NCI-H82 (cell line): ENCODE measurements at places on chromosomes 7 and 10.
A peak's percentile ranks its signal among the peaks of the same experiment; 100 is the strongest.

- peak; percentile 48 for DNase-seq
These were observed 101.0 kb downstream of the HERPUD2 start for GRCh38 chr7:35593899-35594298.

DNA sequence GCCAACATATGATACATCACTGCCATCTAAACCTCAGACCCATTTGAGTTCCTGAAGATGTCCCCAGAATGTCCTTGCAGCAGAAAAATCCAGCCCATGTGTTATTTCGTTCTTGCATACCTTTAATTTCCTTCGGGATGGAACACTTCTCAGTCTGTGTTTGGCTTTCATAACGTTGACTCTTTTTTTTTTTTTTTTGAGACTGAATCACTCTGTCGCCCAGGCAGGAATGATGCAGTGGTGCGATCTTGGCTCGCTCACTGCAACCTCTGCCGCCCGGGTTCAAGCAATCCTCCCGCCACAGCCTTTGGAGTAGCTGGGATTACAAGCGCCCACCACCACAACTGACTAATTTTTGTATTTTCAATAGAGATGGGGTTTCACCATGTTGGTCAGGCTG lies 148.8 kb upstream of the TNRC18 start:
- no peak for DNase-seq

GRCh38 chr7:54722026-54722425 lies 37.0 kb downstream of the SEC61G start:
- no peak for DNase-seq

DNA sequence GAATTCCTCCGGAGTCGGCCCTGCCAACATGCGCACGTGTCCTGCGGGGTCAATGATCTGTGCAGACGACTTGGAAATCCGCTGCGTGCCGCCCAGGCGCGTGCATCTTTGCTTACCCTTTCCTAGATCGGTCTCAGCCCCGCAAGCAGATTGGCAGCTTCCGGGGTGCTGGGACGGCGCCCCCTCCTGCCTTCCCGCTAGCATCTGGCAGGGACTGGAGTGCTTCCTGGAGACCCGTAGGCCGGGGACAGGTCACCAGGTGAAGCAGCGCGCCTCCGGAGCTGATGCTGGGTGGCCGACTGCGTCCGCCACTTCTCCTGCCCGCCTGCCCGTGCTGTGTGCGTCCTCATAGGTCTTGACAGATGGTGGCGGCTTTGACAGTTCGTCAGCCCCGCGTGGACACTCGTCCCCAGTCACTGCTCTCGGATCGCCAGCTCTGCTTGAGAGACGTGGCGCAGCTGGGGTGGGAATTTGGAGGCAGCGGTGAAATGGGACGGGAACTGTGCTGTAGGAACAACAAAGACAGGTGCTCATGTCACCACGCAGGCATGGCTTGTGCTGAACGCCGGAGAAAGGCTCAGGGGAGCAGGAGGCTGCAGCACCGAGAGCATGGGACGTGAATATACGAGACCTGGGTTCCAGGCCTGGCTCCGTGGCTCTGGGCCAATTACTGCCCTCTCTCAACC lies 21.9 kb upstream of the KCNK18 start:
- peak; percentile 38 for DNase-seq

GRCh38 chr10:76382381-76382851 lies 951.0 kb downstream of the LRMDA start:
- no peak for DNase-seq

GRCh38 chr10:116208956-116209567 lies 63.9 kb downstream of the GFRA1 start:
- no peak for DNase-seq

DNA sequence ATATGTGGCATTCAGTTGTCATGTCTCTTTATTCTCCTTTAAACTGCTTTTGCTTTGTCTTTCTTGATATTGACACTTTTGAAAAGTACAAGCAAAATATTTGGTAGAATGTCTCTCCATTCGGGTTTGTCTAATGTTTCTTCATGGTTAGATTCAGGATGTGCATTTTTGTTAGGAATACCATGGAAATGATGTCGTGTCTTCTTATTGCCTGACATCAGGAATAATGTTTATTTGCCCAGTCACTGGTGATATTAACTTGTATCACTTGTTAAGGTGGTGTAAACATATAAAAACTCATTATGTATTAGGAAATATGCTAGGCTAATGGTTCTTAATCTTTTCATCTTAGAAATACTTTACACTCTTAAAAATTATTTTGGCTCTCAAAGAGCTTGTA lies 43.4 kb downstream of the CDK1 start:
- no peak for DNase-seq

- DNase-seq = peak; percentile 35
These were observed 236.2 kb downstream of the DNAJB9 start for GRCh38 chr7:108805808-108806397.

DNA sequence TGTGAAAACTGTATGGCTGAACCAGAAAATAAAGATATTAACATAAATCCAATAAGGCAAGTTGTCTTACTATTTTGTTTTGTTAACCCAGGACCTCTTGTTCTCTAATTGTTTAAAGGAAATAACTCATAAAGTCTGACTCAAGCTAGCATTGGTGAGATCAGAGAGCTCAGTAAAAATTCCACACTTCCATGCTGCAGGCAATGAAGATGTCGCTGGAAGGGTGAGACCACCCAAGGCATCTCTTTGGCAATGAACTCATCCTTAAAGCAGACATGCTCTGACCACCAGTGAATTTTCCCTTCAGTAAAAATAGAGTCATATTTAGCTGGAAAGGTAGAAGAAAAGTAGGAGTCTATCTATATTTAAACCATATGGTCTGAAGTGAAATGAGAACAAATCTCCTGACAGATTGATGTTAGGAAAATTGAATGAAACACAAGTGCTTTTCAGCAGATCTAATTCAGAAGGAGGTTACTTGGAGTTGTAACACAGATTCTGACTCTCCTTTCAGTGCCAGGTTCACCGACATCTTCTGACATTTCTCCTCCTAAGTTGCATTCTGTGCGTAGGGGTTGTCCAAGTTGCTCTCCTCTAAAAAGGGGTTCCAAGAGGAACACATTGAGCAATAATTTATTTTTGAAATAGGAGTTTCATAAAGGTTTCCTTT lies 32.8 kb upstream of the VIPR2 start:
- no peak for DNase-seq

DNA sequence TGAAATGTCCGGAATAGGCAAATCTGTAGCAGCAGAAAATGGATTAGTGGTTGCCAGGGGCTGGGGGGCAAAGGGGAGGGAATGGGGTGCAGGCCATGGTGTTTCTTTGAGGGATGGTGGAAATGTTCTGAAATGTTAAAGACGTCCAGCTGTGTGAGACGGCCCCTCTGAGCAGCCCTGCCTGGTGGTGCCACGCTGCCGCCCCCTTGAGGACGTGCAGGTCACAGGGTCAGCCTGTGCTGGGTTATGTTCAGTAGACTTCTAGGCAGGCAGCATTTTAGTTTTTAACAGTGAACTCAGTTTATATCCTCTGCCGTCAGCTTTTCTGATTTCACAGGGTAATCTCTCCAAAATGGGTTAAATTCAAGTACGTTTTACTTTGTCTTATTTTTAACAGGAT lies 9.4 kb downstream of the NUB1 start:
- peak; percentile 27 for DNase-seq

DNA sequence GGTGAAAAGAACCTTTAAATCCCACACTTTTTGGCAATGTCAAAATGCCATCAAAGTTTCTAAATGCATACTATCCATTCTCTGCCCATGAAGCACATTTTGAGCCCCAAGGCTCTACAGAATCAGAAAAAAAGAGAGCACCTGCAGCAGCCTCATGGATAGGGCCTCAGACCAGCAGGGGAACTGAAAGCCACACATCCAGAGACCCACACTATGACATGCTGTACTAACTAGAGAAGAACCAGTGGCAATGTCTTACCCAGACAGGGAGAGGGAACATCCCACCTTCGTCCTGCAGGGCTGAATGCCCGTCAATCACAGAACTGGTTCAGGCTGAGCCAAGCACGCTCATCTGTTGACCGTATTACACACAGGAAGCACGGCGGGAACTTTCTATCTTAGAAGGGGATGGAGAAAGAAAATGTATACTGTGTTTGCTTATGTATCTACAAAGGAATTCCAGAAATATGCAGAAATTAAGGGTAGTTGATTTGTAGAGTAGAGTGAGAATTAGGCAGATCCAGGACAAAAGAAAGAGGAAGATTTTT lies 237.2 kb downstream of the GLI3 start:
- no peak for DNase-seq

- DNase-seq = peak; percentile 88
These were observed at the start of gene CNTNAP2 for GRCh38 chr7:146116521-146117222. TSS of gene CNTNAP2 (plus strand) at chr7:146116801. CDS start at chr7:146116877, 76 bp downstream.

DNA sequence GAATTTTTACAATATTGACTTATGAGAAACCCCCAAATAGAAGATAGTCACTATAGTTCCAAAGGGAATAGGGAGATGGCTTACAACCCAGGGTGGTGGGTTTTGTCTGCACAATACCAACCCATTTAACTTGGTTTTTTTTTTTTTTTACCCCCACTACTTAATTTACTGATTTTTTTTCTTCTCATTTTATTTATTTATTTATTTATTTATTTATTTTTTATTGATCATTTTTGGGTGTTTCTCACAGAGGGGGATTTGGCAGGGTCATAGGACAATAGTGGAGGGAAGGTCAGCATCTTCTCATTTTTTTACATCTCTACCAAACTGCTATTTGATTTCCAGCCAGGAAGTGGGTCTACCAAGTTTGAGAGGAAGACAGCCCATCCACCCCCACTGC lies 77.9 kb downstream of the FAM204A start:
- DNase-seq = no peak

GRCh38 chr7:20393021-20393610 lies 62.4 kb downstream of the ITGB8 start:
- peak; percentile 39 for DNase-seq

DNA sequence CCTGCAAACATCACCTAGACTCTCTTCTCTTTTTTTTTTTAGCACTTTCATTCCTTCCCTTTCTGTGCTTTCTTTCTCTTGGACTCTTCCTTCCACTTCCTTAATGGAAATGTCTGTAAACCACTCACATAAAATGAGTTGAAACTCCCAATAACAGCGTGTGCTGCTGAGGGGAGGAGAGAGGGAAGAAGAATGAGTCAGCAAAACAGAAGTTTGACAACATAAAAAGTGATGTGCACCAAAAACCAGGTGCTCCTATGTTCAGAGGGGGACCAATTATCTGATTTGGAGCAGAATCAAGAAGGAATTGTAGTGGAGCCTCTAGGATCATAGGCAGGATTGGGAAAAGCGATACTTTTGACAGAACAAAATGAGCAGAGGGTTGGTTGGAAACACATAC lies 712.1 kb upstream of the IGFBP3 start:
- no peak for DNase-seq

- DNase-seq = no peak
These were observed 34.1 kb upstream of the ARHGAP22 start for GRCh38 chr10:48638739-48639527.

GRCh38 chr7:87424075-87424474 lies 51.4 kb downstream of the ABCB4 start:
- no peak for DNase-seq
